ENCODE measurements at places on chromosomes 2 and 18.

DNA sequence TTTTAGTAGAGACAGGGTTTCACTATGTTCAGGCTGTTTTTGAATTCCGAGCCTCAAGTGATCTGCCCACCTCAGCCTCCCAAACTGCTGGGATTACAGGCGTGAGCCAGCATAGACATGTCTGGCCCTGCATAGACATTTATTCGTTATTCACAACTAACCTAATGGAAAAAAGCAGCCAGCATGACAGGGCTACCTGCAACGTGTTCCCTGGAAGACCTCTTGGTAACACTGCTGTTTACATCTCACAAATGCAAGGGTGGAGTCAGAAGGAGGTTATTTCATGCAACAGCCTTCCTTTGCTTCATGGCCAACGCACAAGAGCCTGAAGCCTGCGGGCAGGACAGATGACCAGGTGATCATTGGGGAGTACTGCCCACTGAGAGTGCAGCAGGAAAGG, 9.2 kb downstream of the SERPINE2 start:
- no peak for DNase-seq

DNA sequence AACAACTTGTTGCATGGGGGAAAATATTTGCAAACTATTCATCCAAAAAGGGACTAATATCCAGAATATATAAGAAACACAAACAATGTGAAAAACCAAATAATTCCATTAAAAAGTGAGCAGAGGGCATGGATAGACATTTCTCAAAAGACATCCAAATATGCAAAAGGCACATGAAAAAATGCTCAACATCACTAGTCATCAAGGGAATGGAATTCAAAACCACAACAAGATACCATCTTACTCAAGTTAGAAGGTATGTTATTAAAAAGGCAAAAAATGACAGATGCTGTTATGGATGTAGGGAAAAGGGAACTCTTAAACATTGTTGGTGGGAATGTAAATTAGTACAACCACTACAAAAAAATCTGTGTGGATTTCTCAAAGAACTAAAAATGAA, 396.5 kb downstream of the CCDC85A start:
- no peak for DNase-seq

DNA sequence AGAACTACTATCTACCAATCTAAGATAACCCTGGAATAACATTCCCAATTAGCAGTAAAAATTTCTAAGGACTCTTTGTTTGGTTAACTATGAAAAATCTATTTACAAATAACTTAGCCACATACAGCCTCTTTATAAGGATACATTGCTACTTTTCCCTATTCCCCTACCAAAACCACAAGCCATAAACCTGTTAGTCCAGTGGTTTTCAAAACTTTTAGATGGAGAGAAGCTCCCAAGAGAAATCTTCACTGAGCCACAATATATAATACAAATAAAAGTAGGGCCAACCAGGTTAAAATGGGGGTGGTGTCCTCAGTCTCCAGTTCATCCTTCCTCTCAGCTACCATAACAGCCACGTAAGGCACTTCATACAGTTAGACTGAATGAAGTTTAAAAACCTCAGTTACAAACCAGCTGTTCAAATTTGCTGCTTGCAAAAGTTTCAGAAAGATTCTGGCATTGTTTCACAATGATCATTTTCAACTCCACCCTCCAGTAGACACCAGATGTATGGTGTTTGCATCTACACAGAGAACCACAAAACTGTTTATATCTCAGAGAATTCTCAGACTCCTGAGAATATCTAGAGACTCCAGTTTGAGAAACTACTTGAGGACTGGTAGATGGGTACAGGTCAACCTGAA, 26.0 kb downstream of the SOS1 start:
- DNase-seq = no peak

- no peak for DNase-seq
These were observed 48.7 kb upstream of the RGPD4 start for GRCh38 chr2:107777974-107778373.

- no peak for DNase-seq
These were observed 18.0 kb downstream of the HJURP start for GRCh38 chr2:233836359-233836758.

GRCh38 chr2:74041726-74042125, 57.0 kb downstream of the TET3 start:
- no peak for DNase-seq

GRCh38 chr18:63591725-63592124, 4.6 kb downstream of the SERPINB13 start:
- DNase-seq = no peak

DNA sequence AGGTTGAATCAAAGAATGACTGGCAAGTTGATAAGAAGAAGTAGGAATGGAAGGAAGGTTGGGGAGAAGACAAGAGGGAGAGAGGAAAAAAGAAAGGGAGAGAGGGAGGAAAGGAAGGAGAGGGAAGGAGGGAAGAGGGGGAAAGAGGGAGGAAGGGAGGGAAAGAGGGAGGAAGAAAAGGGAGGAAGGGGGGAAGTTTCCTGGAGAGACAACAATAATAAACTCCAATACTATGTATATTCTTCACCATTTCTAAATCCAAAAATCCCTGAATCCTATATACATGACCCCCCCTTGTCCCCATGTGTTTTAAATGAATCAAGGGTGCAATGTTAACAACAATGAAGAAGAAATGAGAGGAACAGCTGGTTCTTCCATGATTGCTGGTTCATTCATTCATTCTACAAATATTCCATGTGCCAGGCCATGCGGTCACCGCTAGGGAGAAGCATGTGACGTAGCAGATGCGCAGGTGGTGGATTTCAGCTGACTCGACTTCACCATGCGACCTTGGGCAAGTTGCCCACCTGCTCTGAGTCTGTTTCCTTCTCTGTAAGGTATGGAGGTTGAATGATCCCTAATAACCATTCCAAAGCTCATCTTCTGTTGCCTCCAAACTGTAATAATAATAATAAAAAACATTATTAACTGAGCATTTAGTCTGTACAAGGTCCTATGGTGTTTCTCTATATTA, 77.6 kb downstream of the EN1 start:
- no peak for DNase-seq
